NCI-H187 (cell line): ENCODE measurements at places on chromosomes 5 and 9.

DNA sequence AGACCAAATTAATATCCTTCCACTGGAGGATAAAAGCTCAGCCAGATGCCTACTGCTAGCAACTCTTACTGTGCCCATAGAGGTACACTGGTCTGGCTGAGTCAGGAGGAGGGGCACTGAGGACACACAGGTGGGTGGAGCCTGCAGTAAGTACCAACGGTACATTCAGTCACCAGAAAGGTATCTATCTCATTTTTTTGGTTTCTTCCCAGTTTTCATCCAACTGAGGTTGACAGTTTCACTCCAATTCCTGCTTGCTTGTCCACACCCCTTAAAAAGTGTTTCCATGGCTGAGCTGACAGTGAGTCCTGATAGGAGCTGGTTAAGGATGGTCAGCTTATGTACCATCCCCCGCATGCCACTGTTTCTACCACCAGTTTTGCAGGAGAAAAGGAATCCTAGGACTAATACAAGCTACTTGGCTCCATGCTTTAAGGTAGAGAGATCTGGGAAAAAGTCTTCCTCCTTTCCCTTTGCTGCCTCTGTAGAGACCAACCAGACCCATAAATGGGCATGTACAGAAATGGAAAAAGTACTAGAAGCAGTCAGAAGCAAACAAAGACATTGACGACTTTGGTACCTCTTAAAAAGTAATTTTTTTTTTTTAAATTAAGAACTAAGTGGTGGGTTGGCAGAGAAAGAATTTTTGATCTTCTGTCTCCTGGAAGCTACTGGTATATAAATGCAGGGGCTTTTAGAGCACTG, 3.2 kb downstream of the ELL2 start:
- DNase-seq: no peak

DNA sequence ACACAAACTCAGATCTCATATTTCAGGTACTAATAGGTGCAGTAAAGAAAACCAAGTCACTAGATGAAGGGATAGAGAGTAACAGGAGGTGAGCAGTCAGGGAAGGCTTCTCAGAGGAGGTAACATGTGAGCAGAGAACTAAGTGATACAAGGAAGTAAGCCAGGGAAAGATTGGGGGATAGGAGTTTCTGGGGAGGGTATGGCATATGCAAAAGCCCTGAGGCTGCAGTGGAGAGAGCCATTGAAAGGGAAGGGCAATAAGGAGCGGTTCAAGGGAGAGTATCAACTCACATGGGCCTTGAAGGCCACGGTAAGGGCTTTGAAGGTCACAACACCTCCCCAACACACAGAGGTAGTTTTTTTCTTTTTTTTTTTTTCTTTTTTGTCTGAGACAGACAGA, 6.9 kb downstream of the OLFML2A start:
- no peak for DNase-seq

DNA sequence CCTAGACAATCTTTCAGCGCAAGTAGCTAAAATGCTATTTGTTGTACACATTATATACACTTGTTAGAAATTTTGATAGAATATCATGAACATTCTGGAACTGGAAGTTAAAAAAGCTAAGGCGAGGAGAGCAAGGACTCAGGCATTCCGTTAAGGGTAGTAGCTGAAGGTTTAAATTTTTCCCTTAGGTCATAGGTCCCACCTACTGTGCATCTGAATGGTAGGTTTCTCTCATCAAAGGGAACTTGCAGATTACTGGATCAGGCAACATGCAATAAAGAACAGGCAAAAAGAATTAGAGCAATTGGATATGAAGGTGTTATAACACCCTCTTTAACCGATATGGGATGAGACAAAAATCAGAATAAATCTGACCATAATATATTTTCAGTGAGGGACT, 32.8 kb downstream of the TMEM161B start:
- DNase-seq: no peak

- DNase-seq: no peak
Measured at GRCh38 chr5:168770036-168770498, 190.9 kb upstream of the PANK3 start.

- no peak for DNase-seq
Measured at GRCh38 chr5:173919443-173919842, 31.3 kb downstream of the CPEB4 start.

DNA sequence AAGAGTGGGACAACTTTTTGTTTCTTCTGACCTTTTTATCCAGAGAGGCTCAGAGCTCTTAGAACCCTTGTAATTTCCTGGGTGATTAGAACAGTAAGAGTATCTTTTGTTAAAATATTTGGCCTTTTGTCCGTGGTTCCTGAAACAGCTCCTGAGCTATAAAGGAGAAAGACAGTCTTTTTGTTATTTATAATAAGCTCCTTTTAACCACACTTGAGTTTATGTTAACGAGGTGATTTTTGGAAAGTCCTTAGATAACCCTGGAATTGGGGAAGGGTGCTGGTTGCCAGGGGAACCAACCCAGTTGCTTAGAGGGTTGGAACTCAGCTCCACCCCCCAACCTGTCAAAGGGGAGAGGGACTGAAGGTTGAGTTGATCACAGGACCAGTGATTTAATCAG, 4.8 kb downstream of the ZNF483 start:
- no peak for DNase-seq

DNA sequence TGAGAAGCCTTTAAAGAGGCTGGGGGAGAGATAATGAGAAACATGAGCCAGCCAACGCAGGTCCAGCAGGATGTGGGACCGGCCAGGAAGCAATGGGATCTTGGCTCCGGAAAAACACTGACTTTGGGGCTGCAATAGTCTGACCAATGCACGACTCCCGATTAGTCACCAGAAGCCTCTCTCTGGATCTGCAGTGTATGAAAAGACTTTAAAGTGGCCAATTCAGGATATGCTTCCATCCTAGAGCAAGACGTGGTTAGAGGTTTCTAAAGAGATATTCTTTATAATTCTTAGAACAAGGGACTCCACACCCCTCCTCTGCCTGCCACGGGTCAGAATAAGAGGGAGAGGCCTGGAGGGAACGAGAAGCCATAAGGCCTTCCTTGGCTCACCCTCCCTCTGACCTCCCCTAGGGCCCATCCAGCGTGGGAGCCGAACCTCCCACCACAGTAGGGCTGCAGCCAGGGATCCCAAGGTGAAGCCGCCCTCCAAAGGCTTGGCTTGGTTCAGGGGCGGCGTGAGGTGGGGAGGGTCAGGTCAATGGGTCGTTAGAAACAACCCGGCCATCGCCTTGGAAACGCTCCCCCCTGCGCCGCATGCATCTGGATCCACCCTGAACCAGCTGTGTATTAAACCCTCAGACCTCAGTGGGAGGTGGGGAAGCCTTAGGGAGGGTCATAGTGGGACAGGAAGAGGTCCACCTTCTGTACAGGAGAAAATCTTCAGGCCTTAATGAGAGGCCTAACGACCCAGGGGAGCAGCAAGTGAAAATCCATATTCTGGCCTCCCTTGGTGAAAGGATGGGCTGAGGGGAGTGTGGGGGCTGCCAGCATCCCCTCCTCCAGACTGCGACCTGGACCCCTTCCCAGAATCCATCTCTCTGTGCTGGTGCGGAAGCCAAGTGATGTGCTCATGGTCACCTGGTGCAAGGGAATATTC, 11.1 kb downstream of the FGF1 start:
- DNase-seq: no peak
